AML-193 (cell line): ENCODE measurements at places on chromosomes 16 and 17.

DNA sequence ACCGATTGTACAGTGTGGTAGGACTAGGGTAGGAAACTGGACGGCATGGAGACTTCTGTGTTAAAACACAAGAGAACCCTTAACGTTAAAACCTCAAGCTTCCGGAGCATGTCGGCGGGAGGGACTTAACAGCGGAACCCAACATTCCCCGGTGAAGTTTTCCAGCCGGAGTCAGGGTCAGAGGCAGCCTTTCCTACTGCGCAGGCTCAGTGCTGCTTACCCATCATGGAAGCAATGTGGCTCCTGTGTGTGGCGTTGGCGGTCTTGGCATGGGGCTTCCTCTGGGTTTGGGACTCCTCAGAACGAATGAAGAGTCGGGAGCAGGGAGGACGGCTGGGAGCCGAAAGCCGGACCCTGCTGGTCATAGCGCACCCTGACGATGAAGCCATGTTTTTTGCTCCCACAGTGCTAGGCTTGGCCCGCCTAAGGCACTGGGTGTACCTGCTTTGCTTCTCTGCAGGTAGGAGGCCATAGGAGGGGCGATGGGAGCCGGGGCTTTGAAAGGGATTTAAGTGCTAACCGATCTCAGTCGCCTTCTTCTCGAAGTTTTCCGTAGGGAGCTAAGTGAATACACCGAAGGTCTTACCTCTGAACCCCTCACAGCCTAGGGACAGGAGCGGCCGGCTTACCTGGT lies at the start of gene PIGL:
Gene PIGL, plus strand, starts transcription at position 209 of the 634 bp plus-strand sequence. Its CDS starts 17 bp downstream, at position 226.
- peak; percentile 71 for DNase-seq

DNA sequence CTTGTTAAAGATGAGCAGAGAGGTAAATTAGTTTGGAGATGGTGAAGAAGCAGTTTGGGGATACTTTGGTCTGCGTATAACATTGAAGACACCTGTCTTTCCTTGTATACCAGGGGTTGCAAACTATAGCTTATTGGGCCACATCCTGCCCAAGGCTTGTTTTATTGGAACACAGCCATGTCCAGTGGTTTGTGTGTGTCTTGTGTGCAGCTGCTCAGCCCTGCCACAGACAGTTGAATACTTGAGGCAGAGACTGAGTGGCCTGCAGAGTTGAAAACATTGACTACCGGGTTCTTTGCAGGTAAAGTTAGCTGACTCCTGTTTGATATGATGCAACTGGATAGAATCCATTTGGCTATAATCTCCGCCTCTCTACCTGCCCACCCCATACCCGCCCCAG lies 224.4 kb downstream of the PRKCA start:
- DNase-seq: peak; percentile 3

DNA sequence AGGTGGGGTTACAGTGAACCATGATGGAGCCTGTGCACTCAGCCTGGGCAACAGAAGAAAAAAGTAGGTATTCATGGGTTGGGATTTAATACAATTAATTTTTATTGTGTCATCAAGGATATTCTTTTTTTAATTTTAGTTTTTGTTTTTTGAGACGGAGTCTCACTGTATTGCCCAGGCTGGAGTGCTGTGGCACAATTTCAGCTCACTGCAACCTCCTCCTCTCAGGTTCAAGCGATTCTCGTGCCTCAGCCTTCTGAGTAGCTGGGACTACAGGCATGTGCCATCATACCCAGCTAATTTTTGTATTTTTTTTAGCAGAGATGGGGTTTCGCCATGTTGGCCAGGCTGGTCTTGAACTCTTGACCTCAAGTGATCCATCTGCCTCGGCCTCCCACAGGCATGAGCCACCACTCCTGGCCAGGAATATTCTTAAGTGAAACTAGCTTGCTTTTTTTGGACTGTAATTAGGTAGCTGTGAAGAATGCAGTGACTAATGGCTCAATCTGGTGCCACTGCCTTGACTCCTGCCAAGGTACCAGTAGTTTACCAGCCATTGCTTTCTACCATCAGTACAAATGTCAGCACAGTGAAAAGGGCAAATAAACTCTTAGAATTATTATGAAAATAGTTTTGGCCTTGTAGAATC lies 4.8 kb downstream of the PPM1D start:
- no peak for DNase-seq

- DNase-seq: no peak
Observed at GRCh38 chr17:40070709-40071312, 8.0 kb downstream of the THRA start.

DNA sequence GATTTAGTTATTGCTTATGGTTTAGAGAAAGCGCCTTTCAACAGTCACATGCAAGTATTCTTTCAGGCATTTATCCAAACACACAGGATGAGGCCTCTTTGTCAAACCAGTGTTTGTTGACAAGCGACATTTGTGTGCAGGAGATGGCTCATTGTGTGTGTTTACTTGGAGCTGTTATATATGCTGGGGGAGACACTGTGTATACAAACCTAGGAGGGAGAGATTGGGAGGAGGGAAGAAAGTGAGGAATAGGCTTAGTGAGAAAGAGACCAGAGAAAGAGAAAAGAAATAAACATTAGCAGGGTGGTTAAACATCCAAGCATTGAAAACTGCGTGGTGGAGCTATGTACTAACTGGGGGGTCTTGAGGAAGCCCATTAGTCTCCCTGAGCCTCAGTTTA lies 437.6 kb downstream of the MAF start:
- DNase-seq: no peak

- no peak for DNase-seq
Observed at GRCh38 chr17:67517325-67517724, 140.2 kb downstream of the PITPNC1 start.

GRCh38 chr17:50689251-50689650 lies 18.5 kb downstream of the ANKRD40 start:
- no peak for DNase-seq

GRCh38 chr16:88747588-88748301 lies 37.3 kb downstream of the PIEZO1 start:
- DNase-seq: peak; percentile 74

DNA sequence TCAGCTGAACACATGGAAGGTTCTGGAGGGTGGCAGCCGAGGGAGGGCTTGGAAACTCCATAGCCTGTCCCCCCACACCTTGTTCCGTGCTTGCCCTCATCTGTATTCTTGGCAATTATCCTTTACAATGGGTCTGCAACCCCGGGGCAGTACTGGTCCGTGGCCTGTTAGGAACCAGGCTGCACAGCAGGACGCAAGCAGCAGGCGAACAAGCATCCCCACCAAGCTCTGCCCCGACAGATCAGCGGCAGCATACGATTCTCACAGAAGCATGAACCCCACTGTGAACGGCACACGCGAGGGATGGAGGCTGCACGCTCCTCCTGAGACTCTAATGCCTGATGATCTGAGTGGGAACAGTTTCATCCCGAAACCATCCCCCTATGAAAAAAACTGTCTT lies 6.2 kb downstream of the WDR45B start:
- no peak for DNase-seq

DNA sequence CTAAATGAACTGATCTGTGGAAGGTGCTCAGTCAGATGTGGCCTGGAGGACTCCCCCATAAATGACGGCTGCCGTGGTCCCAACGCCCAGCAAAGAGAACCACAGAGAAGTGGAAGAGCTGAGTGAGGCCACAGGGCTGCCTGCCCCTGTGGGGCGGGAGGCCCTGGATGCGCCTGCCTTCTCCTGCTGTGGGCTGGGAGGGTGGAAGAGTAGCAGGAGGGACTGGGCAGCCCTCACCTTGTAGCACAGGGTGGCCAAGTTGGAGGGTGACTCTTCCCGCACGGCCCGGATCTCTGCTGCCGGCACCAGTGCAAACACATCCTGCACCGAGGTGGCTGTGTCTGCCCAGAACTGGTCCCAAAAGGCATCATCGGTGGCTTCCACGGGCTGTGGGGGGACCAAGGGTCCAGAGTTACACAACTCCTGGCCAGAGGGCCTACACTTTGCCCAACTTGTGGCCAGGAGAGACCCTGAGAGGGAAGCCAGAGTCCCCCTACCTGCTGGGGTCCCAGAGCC lies 8.3 kb downstream of the HID1 start:
- DNase-seq: no peak

- no peak for DNase-seq
Observed at GRCh38 chr17:77948690-77949114, 9.8 kb upstream of the TNRC6C start.

GRCh38 chr17:5769593-5770354 lies 185.5 kb upstream of the NLRP1 start:
- no peak for DNase-seq

GRCh38 chr17:49871211-49871610 lies 23.3 kb upstream of the TAC4 start:
- no peak for DNase-seq

DNA sequence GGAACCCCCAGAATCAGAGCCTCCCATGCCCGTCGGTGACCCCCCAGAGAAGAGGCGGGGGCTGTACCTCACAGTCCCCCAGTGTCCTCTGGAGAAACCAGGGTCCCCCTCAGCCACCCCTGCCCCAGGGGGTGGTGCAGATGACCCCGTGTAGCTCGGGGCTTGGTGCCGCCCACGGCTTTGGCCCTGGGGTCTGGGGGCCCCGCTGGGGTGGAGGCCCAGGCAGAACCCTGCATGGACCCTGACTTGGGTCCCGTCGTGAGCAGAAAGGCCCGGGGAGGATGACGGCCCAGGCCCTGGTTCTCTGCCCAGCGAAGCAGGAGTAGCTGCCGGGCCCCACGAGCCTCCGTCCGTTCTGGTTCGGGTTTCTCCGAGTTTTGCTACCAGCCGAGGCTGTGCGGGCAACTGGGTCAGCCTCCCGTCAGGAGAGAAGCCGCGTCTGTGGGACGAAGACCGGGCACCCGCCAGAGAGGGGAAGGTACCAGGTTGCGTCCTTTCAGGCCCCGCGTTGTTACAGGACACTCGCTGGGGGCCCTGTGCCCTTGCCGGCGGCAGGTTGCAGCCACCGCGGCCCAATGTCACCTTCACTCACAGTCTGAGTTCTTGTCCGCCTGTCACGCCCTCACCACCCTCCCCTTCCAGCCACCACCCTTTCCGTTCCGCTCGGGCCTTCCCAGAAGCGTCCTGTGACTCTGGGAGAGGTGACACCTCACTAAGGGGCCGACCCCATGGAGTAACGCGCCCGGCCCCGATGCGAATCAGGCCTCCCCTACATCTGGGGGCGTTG lies 4.0 kb downstream of the TPSG1 start:
- no peak for DNase-seq

DNA sequence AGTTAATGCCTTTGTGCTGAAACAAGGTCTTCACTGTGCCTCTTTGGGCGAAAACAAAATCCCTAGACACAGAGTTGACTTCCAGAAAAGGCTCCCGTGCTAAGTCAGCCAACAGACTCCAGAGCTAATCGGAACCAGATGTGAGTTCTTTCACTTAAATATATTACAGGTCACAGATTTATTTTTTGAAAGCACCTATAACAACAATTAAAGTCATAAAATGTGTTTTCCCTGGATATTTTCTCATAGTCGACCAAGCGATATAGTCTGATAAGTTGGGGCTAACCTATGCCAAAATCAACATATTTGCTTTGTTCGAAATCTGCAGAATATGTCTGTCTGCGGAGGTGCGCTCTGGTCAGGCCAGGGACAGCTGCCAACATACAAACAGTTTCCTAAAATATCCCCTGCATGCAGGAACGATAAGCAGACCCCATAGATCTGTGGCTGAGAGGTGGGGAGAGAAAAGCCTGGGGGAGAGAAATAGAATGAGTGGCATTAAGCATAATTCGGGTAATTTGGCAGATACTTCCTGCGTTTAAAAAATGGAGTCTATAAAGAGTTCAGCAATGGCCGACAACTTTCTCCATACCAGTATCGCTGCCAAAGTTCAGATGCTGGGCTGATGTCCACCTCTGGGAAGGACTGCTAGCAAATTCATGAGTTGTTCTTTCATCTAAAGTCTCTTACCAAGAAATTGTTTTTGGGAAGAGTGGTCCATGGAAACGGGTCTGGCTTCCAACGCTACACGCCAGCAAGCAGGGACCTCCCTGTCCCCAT lies 50.8 kb upstream of the MYH10 start:
- no peak for DNase-seq

GRCh38 chr17:48056246-48056745 lies 8.1 kb downstream of the NFE2L1 start:
- no peak for DNase-seq

- DNase-seq: peak; percentile 76
Observed at GRCh38 chr16:57475711-57476339, 10.5 kb downstream of the DOK4 start.

- DNase-seq: no peak
Observed at GRCh38 chr16:87691686-87692079, 74.1 kb downstream of the KLHDC4 start.

DNA sequence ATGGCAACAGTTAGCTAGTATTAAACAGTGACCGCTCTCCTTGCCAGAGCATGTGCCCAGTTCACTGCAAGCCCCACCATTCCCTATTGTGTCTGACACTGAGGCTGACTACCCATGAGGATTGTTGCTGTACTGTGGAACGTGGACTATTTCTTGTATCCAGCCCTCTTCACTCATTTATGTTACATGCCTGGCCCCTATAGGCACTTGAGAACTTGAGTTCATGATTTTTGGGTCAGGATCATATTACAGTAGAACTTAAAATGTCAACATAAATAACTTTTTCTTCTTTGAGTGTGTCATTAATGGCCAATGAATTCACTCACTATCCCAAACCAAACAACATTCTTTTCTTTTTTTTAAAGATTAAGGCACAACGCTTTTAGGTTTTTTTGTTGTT lies 55.7 kb downstream of the LYRM1 start:
- no peak for DNase-seq

DNA sequence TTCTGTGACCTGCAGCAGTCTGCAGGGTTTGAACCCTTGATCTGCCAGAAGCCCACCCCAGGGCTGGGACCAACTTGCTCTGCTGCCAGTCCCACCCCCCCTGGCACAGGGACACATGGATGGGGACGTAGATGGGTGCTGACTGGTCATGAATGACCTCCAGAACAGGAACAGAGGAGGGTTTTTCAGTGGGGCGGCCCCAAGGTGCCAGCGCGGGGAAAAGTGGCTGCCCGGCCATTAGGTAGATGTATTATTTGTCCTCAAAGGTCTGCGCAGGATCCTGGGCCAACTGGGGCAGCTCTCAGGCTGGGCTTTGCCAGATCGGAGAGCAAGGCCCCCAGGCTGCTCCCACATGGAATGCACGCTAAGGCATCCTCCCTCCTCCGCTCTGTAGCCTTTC lies 265.2 kb upstream of the TNRC6C start:
- no peak for DNase-seq

GRCh38 chr17:63986821-63987220 lies 11.3 kb upstream of the PRR29 start:
- DNase-seq: no peak

GRCh38 chr16:89114159-89114981 lies 20.7 kb downstream of the ACSF3 start:
- DNase-seq: no peak

DNA sequence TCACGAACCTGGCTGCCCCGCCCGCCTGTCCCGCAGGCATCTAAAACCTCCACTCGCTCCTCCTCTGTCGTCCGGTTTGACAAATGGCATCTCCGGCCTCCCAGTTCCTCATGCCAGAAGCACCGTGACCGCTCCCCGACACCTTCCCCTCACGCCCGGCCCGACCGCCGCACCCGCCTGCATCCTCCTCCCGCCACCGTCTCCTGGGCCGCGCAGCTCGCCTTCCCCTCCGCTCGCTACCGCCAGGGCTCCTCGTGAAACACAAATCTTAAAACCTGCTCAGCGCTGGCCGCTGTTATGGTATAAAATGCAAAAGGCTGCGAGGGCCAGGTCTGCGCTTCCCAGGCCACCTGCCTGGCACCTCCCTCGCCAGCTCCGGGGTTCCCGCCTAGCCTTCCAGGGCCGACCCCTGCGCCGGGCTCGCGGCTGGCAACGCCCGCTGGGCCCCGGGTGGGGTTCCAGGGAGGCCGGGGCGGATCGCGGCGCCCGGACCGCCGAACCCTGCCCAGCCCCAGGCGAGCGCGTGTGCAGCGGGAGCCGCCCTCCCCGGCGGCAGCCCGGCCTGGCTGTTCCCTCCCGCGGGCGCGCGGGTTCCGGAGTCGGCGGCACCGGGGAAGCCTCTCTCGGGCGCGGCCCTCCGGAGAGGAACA lies 488 bp downstream of the SPSB3 start:
- peak; percentile 4 for DNase-seq
